ENCODE measurements at places on chromosomes 12 and 14. TPM values are rescaled to one million over a fixed set of nuclear protein-coding genes. Genes with fewer than 3 reads are reported as not detected.

DPPA3 gene
- not detected for total RNA-seq

AMN1 gene
- 22.3 TPM for total RNA-seq

VRTN gene
- not detected for total RNA-seq

AQP6 gene
- total RNA-seq, result 2.1 TPM

CAPRIN2 gene
- total RNA-seq, result 61.1 TPM

GPR65 gene
- 0.94 TPM for total RNA-seq

NKX2-1 gene
- total RNA-seq, result 0.39 TPM

ALG10B gene
- total RNA-seq, result 5.9 TPM

RNU4-1 gene
- total RNA-seq, result under 0.01 TPM

PKP2 gene
- total RNA-seq, result 24.0 TPM

LGR5 gene
- 8.3 TPM for total RNA-seq

SDR9C7 gene
- total RNA-seq, result 0.20 TPM

AACS gene
- 22.0 TPM for total RNA-seq

ZFHX2 gene
- total RNA-seq, result 1.8 TPM

ST8SIA1 gene
- total RNA-seq, result 16.4 TPM

PIANP gene
- total RNA-seq, result 3.8 TPM

KRT5 gene
- total RNA-seq, result not detected

GPRC5D gene
- not detected for total RNA-seq

KRT74 gene
- 0.10 TPM for total RNA-seq

TGFB3 gene
- total RNA-seq, result 114 TPM

APOF gene
- not detected for total RNA-seq

FSCB gene
- total RNA-seq, result 0.11 TPM

LTBR gene
- 6.8 TPM for total RNA-seq

MRPS35 gene
- 64.8 TPM for total RNA-seq

ARHGEF25 gene
- total RNA-seq, result 27.2 TPM

LRP1 gene
- total RNA-seq, result 241 TPM
